Fibroblast of gingiva (primary cell): ENCODE measurements at places on chromosomes 5 and 9.

GRCh38 chr9:135060461-135061116 lies 26.9 kb upstream of the OLFM1 start:
- no peak for DNase-seq

DNA sequence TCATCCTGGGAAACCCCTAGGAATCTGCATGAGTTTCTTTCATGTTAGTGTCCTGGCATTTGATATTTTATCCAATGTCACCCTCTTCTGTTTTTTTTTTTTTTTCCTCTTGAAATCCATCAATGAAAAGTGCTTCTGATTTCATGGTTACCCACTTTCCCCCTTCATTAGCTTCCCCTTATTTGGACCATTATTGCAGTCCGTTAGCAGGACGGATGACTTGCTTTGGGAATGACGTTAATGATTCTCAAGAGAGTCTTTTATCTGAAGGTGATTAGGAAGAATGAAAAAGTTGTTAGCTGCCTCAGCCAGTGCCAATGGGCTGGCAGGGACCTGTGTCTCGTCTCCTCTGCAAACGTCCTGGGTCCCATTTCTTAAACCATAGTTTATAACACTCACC lies 134.7 kb downstream of the SEMA6A start:
- no peak for DNase-seq

DNA sequence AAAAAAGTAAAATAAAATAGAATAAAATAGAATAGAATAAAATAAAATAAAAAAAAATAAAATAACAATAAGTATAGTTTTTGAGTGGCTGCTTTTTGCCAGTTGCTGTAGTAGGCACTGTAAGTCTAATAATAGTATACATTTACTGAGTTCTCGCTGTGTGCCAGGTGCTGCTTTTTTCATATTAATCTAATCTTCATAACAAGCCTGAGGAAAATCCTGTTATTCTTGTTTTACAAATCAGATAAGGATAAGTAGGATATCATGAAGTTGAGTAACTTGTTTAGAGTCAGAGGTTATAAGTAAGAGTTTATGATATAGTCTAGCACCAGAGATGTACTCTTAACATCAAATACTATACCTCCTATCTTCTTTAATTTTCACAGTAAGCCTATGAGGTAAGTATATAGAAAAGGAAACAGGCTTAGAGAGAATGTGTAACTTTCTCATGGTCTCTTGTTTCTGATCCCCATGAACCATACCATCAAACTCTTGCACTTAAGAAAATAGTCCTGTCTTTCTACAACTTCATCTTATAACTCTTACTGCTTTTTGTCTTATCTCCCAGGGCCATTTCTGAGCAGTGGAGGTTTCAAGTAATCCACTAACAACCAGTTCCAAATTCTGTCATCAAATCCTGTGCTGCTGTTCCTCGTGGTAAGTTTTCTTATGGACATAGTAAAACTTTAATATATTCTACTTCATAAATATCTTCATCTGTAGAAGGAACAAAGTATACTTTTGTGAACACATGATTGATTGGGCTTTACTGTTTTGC lies 18.7 kb downstream of the RMI1 start:
- DNase-seq = no peak

DNA sequence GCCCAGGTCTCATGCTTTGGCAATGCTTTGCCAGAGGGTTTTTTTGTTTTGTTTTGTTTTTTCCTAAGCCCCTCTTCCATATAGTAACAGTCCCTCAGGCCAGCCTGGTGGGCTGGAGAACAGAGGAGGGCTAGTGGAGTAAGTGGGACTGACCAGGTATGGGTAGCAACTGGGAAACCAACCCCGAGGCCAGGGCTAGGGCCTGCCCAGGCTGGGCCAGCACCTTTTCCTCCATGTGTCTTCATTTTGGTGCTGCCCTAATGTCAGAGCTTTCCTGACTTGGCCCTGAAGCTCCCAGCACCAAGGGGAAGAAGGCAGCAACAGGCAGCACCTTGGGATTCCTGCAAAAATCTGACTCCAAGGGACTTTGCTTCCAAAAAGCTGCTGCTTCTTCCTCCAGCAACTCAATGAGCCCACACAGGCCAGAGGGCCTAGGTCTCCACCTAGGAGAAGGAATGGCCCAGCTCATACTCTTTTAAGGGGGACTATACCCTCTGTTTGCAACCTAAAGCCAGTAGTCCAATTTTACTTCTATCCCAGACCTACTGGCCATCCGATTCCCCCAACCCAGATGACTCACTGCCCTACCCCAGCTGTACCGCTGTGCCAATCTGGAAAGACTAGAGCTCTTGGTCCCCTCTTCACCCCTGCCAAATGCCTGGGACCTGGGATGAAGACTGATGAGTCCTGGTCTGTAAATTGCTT lies 105.1 kb downstream of the PSD2 start:
- no peak for DNase-seq
